Renal cortex interstitium (tissue), 15 donors: ENCODE measurements at places on chromosomes 4 and X.

- no peak for DNase-seq
Measured at GRCh38 chr4:121801715-121802075, 572 bp downstream of the EXOSC9 start.

DNA sequence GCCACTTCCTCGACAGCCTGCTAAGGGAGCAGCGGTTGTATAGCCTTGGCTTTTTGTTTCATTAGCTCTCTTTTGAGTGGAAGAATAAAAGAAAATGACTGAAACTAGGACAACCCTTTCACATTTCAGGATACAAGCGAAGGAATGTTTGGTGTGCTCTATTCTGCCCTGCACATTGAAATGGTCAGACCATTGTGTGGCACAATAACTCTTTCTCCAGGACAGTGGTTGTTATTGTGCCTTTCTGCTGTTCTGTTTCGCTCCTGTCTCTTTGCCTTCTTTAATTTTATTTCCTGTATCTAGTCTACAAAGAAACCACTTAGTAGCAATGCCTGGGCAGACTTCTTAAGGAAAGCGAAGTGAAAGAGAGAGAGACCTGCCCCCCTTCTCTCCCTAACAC is 473.7 kb downstream of the GBA3 start:
- DNase-seq: no peak

- no peak for DNase-seq
Measured at GRCh38 chrX:78661836-78662235, 2.7 kb upstream of the RTL3 start.

- no peak for DNase-seq
Measured at GRCh38 chr4:1901127-1901526, 29.9 kb downstream of the NSD2 start.

DNA sequence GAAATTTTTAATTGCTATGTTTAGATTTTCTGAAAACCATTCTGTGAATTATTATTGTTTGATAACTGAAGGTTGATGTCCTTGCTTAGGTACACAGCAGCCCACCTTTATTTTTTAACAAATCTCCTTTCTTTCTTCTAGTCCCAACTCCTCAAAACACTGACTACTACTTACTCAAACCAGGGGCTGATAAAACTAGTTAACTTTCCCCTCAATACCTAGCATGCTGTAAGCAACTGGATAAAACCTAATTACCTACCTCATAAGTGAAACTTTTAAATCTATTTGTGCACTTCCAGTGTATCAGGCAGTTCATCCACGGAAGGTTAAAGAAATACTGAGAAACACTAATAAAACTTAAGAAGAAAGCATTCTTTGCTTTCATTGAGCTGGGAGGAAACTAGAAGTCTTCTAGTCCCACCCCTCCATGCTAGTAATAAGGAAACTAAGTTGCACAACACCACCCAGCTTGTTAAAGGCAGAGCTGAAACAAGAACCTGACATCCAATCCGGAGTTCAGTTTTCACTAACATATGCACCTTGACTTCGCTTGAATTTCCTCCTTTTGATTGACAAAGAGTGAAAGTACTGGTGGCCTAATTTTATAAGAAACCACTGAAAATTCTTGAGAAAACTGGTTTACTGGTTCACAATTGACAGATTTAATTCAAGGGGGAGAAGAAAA is 180.2 kb upstream of the TET2 start:
- no peak for DNase-seq

DNA sequence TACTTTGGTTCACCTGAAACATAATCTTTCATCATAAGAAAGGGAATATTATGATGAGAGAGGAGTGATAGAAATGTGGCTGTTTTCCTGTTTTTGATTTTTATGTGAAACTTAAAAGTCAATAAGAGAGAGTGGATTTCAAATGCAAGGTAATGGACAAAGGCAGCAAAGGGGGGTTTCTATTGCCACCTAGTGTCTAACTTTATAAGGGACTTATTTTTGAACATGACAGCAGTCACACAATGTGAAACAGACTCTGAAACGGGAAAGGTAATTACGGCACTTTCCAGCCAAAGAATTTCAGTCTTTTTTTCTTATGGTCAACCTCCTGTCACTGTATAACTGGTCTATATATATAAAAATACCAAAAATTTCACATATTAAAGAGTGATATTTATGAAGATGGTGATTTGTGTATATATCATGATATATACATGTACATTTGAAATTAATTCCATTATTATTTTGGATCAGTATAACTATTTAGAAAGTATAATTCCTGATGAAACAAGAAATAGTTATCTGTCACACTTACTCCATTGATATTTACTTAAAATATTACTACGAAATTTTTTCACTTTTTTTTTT is 127.1 kb downstream of the FBXO8 start:
- DNase-seq: peak; percentile 27

DNA sequence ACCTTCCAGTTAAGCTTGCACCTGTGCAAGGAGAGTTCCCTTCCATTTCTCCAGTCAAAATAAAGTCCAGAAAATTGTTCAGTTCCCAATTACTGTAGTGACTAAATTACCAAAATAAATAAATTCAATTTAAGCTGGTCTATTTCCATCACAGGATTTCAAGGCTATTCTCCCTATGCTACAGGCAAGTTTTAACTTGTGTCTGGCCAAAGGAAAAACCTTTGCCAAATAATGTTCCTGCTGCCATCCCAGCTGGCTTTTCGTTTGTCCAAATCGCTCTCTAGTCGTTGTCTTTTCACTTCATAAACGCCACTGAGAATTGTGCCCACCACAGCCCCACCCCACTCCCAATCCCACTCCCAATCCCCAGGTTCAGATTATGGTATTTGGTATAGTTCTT is 2.4 kb downstream of the KCTD8 start:
- DNase-seq: no peak

- DNase-seq: no peak
Measured at GRCh38 chrX:55758033-55758432, 40.5 kb downstream of the RRAGB start.

- no peak for DNase-seq
Measured at GRCh38 chr4:55173580-55173979, 48.2 kb upstream of the KDR start.

GRCh38 chrX:66760651-66761050 is 121.8 kb upstream of the EDA2R start:
- DNase-seq: no peak

GRCh38 chr4:40586034-40586433 is 43.6 kb downstream of the RBM47 start:
- no peak for DNase-seq

GRCh38 chrX:100408713-100409609 is 1.1 kb downstream of the PCDH19 start:
- DNase-seq: no peak

DNA sequence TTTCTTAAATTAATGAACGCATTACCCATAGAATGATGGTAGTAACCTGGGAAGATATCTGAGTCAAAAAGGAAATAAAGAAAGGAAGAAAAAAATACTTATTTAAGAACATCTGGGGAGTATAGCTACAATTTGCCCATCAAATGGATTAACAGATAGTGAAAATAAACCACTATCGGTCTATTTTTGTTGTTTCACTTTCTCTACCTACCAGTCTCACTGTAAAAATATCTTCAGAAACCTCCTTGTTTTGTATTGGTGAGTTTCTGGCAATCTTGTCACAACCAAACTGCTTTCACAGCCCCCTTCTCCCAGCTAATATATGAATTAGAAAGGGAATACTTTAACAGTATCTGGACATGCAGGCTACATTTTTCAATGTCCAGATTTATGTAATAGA is 783.5 kb downstream of the STPG2 start:
- DNase-seq: no peak

DNA sequence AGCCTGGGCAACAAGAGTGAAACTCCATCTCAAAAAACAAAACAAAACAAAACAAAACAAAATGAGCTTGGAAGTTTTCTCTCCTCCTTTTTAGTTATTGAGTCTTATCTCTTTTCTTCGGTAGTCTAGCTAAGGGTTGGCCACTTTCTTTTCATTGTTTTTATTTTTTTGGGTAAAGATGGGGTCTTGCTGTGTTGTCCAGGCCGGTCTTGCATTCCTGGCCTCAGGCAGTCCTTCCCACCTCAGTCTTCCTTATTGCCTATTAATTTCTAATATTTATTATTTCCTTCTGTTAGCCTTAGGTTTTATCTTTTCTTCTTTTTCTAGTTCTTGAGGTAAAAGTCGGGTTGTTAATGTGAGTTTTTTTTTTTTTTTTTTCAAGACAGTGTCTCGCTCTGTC is 16.4 kb downstream of the METAP1 start:
- no peak for DNase-seq

DNA sequence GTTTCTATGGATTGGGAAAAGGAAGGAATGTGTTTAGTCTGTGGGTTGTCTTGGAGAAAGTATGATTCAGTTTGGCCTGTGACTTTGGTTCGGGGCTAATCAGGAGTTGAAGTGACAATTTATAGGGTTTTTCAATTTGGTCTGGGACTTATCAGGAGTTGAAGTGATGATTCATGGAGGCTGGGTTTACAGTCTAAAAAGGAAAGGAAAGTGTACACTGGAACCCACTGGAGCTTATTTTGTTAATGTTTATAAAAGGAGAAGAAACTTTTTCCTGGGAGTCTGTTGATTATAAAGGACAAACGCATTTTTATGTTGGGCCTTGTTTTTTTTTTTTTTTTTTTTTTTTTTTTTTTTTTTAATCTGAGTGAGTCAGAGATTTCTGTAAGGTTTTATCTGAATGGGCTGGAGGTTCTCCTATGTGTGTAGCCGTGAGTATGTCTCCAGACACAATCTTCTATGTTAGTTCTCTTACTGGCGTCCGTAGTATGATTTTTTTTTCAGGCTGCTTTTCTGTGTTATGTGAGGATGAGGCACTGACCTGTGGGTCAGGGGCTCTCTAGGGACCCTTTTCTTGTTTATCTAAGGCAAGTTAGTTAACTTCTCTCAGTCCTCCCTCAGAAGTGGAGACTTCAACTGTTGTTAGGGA is 33.0 kb upstream of the RAB9B start:
- DNase-seq: no peak

- DNase-seq: no peak
Measured at GRCh38 chr4:153773236-153773690, 13.4 kb upstream of the RNF175 start.

DNA sequence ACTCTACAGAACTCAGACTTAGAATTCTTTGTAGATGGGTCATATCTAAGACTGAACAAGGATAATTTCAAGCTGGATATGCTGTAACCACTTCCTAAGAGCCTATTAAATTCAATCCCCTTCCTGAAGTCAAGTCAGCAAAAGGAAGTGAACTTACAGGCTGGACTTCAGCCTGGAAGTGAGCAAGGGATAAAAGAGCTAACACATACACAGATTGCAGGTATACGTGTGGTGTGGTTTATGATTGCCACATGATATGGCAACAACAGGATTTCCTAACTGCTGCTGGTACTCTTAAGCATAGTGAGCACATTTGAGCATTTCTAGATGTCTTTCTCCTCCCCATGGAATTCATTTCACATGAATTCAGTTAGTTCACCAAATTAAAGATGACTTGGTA is 38.2 kb upstream of the UXT start:
- DNase-seq: no peak

DNA sequence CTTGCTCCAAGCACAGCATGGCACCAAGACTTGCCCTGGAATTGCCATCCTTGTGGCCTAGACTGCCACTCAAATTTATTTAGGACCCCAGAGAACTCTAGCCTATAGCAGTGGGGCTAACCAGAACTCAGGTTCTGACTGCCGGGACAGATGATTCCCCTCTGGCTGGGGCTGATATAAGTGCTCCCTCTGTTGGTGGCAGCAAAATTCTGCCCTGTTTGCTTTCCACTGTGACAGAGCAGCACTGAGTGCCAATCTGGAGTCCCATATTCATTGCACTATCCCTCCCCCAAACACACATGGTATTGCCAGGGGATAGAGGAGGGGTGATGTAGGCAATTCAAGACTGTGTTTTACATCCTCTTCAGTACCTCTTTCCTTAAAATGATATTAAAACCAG is 1081.9 kb downstream of the FAT4 start:
- DNase-seq: no peak

DNA sequence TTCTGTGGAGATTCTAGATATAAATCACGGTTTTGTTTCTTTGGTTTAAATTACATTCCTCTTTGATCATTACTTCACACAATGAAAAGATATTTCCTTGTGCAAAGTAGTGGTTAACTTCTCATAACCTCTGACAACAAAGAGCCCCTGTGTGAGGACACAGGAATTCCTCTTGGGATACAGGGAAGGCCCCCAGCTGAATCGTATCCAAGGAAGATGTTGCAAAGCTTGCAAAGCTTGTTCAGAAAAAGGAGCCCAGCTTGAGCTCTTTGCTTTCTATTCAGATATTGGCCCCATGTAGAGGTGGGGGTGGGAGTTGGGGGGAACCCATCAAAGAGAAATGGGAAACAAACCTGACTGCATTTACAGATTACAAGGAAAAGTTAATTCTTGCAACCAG is 145.7 kb downstream of the RELL1 start:
- DNase-seq: no peak

GRCh38 chr4:140237616-140238350 is 83.8 kb upstream of the MAML3 start:
- DNase-seq: no peak

DNA sequence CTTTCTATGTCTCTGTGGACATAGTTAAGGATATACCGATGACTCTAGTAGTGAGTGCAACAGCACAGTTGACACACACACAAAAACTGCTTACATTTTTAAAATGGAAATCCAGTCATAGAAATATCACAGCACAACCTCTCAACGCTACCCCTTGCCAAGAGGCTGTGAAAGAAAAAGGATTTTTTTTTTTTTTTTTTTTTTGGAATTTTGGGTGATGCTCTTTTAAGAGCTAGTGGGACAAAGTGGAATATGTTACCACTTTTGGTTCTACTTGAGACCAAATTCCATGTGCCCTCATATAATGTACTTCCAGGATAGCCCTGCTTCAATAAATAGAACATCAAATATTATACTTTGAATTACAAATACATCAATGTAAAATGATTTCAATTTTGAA is 381.1 kb upstream of the MAGEB2 start:
- DNase-seq: no peak
